ENCODE measurements at places on chromosomes 1 and 21. TPM values are rescaled to one million over a fixed set of nuclear protein-coding genes. Genes with fewer than 3 reads are reported as not detected.

BACE2 gene
- total RNA-seq: 46.6 TPM

NBPF11 gene
- 4.3 TPM for total RNA-seq

TNFSF18 gene
- 0.12 TPM for total RNA-seq

DNAH14 gene
- not detected for total RNA-seq

PROK1 gene
- not detected for total RNA-seq

NUAK2 gene
- total RNA-seq: 18.4 TPM

CCDC181 gene
- total RNA-seq: 0.24 TPM

LRRN2 gene
- total RNA-seq: 2.4 TPM

PKLR gene
- total RNA-seq: not detected

SLC5A3 gene
- total RNA-seq: 21.7 TPM

MEGF6 gene
- total RNA-seq: 22.4 TPM

HSD3B1 gene
- not detected for total RNA-seq

TAF1A gene
- 29.2 TPM for total RNA-seq

CELF3 gene
- not detected for total RNA-seq

AGTRAP gene
- total RNA-seq: 41.7 TPM

NPPA gene
- not detected for total RNA-seq

NPL gene
- 1.9 TPM for total RNA-seq

C1orf53 gene
- 21.2 TPM for total RNA-seq

FCRL4 gene
- total RNA-seq: not detected

HENMT1 gene
- total RNA-seq: not detected

NPHS2 gene
- total RNA-seq: not detected

LCE1C gene
- not detected for total RNA-seq

SPOCD1 gene
- 6.9 TPM for total RNA-seq

CR1L gene
- total RNA-seq: not detected

HSD3B2 gene
- total RNA-seq: not detected

JAM2 gene
- 3.7 TPM for total RNA-seq

FASLG gene
- total RNA-seq: not detected

CD48 gene
- not detected for total RNA-seq

SPATA45 gene
- total RNA-seq: not detected

HSPA6 gene
- total RNA-seq: 1.7 TPM

BCAR3 gene
- 33.1 TPM for total RNA-seq

LRRC38 gene
- total RNA-seq: not detected

ARHGEF10L gene
- total RNA-seq: 11.0 TPM

NGF gene
- 2.8 TPM for total RNA-seq

BCL2L15 gene
- 0.57 TPM for total RNA-seq

PTGER3 gene
- total RNA-seq: not detected

TRIM17 gene
- total RNA-seq: not detected

DNAI4 gene
- 1.5 TPM for total RNA-seq

WNT4 gene
- 0.03 TPM for total RNA-seq

SLC19A2 gene
- total RNA-seq: 9.6 TPM

PGBD5 gene
- 2.5 TPM for total RNA-seq

EXO1 gene
- 71.4 TPM for total RNA-seq

OR2AK2 gene
- total RNA-seq: not detected

PDE9A gene
- total RNA-seq: not detected

UTP25 gene
- total RNA-seq: 12.1 TPM

CFAP107 gene
- total RNA-seq: not detected

SPRR2E gene
- not detected for total RNA-seq

All from A172 (cell line).